AML-193 (cell line): ENCODE measurements at places on chromosomes 7 and 10.

GRCh38 chr10:125093974-125094705 lies 66.2 kb downstream of the CTBP2 start:
- no peak for DNase-seq

- no peak for DNase-seq
Measured at GRCh38 chr10:68154211-68154497, 44.9 kb downstream of the MYPN start.

DNA sequence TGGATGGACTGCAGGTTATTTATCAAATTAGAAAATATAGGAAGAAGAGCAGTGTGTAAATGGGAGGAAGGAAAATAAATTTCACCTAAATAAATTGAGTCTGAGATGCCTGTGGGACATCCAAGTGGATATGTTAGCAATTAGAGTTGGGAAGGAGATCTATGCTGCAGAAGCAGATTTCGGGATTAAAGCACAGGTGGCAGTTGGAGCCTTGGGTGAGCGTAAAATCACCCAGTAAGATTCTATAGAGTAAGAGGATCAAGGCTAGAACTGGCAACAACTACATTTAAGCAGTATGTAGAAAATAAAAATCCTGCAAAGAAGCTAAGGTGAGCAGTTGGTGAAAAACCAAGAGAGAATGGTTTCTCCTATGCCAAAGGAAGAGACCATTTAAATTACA lies 8.4 kb downstream of the TRIM4 start:
- no peak for DNase-seq

DNA sequence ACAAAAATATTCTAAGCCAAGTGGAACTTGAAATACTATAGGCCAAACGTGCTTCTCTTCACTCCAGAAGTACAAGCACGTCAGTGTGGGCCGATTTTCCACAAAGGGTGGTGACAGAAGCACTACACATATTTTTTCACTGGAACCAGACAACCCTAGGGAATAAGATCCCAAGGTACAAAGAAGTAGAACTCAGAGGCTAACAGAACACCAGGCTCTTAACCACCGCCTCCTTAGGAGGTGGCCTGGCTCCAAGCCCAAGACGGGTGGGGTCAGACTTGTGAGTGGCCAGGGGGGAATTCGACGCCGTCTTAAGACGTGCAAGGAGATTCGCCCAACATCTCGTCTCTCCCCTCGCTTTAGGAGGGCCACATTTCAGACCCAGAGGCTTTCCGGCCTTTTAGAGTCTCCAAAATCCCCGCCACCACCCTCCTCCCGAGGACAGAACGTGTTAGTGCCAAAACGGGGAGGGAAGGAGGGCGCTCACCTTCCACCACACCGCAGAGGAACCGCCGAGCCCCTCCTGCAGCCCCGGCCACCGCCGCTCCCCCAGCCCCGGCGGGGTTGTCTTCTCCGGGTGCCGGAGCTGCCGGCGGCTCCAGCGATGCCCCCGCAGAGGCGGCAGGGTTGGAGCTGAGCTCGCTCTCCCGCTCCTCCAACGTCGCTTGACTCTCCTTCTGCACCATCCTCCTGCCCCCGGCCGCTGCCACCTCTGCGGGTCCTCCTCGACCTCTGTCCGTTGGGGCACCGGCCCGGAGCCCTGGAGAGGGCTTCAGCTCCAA lies 716 bp downstream of the OGA start:
- DNase-seq = peak; percentile 30

- DNase-seq = no peak
Measured at GRCh38 chr10:96930469-96930868, 98.4 kb downstream of the LCOR start.

DNA sequence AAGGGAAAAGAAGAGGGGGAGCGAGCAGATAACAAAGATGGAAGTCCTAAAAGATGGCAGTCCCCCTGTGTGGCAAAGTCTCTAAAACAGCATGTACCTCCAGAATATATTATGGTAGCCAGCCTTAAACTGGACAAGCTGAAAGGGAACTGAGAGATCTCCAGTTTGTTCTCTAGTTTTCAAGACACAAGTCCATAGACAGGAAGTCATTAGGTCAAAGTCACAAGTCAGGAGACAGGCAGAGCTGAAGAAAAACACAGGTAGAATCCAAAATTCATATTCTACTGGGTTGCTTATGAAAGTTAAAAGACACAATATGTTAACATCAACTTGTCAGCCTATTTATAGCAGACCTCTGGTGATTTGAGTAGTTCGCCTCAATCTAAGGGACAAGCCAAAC lies 38.7 kb downstream of the FAM107B start:
- DNase-seq = no peak

DNA sequence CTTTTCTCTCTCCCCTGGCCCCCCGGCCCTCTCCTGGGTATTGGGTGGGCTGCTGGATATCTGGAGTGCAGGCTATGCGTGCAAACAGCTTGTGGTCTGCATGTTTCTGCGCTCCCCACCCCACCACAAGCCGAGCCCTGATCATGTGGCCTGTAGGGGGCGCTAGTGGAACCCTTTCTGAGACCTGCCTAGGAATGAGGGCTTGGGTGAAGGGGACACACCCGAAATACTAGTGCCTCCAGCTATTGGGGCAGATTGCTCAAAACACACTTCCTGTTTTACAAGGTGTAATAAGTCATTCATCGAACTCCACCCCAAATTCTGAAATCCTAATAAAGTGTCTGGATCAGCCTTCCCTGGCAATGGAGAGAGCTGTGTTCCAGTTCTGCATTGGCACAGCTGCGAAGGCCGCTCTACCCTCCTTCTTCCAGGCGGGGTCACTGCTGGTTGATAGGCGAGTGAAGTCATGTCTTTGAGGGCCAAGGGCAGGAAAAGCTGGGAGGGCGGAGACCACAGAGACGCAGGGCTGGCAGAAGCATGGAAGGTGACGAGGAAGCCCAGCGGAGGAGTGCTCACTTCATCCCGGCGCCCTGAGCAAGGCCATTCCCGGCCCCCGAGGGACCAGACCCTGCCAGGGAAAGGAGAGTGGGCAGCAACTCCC lies 19.8 kb upstream of the PRRT4 start:
- DNase-seq = peak; percentile 52

GRCh38 chr10:93465806-93466675 lies 16.1 kb downstream of the MYOF start:
- no peak for DNase-seq

DNA sequence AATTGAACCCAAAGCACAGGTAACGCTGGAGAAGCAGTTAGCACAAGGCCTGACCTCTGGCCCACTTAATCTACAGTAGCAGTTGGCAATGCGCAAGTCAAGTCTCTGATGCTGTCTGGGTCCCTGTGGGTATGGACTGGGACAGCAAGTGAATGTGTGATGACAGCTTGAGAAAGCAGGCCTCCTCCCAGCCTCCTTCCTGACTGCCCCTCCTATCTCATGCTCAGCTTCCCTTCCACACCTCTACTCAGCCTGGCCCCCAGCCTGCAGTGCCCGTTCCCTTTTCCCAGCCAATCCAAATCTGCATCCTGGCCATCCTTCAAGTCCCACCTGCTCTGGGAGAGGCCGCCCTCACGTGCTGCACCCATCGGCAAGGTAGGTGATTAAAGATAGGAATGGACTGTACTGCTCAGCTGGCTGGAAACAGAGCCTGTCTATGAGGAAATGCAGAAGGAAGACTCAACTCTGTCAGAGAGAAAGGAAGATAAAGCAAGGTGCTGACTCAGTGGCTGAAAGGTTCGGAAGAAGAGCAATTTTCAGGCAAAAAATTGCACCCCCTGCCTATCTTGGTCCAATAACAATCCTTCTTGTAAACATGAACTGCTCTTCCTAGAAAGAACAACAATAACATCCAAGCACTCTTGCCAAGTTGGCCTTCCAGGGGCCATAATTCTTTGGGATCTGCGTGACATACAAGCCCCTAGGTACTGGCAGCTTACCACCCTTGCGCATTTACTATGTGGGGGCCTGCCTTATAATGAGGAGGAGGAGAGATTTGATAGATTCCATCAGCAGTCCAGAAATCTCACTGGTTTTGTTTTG lies 16.6 kb upstream of the FGFR2 start:
- no peak for DNase-seq

- DNase-seq = no peak
Measured at GRCh38 chr7:74061840-74062539, 21.6 kb upstream of the LIMK1 start.

DNA sequence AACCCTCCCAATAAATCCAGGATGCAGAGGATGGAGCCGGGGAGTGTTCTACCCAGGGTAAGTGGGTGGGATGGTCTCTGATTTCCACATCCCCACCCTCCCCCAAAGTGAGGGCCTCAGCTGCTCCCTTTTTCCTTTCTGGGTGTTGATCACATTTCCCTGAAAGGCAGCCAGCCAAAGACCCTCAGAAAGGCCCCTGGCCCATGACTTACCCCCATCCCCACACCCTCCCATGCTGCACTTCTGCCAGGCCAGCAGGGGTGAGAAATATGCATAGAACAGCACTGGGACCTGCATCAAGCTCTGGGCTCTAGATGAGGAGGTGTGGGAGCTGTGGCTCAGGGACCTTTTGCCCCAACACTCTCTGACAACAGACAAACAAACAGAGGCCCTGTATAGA lies 927.3 kb upstream of the ZNF722 start:
- DNase-seq = no peak

DNA sequence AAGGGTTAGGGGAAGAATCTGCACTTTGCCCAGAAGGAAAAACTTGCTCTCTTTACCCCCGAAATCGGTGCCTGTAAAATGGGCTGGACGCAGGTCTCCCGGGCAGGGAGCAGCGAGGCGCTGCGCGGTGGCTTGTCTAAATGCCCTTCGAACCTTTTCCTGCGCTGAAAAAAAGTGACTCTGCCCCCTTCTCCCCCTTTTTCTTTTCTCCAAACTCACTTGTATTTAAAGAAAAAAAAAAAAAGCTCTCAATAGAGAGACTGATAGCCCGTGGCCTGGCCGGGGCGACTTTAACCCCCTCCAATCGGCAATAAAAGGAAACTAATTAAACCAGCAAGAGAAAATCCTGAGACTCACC lies 286 bp downstream of the SP8 start:
- DNase-seq = no peak

GRCh38 chr10:24010436-24010970 lies 198.4 kb upstream of the KIAA1217 start:
- DNase-seq = no peak
